NCI-H1417 treated with DMSO at 0.1 percent for 48 hours (cell line): ENCODE measurements at places on chromosomes 12 and 14.

DNA sequence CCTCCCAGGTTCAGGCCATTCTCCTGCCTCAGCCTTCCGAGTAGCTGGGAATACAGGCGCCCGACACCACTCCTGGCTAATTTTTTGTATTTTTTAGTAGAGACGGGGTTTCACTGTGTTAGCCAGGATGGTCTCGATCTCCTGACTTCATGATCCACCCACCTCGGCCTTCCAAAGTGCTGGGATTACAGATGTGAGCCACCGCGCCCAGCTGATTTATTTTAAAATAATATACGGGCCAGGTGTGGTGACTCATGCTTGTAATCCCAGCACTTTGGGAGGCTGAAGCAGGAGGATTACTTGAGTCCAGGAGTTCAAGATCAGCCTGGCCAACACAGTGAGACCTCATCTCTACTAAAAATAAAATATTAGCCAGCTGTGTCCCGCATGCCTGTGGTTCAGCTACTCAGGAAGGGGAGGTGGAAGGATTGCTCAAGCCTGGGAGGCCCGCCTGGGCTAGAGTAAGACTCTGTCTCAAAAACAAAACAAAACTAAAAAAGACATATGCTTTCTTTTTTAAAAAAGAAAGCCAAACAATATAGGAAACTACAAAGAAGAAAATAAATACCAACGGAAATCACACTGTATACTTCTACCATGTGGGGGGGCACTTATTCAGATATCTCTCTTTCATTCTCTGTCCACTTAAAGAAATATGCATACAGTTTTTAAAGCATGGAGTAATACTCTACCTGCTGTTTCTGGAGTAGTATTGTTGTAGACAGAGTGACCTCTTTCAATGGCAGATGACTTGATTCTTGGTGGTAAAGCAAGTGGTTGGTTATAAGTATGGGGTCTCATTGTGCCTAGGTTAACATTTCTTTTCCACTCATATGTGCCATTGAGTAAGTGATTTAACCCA is 930 bp upstream of the MIA2 start:
- DNase-seq, result no peak

DNA sequence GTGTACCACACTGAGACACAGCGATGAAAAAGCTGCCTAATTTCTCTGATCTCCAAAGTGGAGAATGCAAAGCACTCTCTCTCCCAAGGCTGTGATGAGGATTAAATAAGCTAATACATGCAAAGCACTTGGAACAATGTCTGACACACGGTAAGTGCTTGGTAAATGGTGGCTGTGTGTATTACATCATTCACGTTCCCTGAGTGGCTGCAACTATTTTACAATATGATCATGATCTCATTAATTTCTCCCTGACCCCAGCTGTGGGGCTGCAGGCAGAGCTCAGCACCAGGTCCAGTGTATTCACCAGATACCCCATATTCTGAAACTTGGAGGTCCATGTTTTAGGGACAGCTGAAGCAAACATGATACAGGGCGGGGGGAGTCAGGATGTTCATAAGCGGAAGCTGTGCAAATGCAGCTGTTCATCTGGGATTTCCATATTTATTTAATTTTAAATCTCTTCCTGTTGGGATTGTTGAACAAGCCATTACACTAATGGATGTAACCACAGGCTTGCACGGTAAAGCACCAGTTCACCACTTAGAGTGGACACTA is 106.4 kb downstream of the CCDC60 start:
- DNase-seq, result no peak

DNA sequence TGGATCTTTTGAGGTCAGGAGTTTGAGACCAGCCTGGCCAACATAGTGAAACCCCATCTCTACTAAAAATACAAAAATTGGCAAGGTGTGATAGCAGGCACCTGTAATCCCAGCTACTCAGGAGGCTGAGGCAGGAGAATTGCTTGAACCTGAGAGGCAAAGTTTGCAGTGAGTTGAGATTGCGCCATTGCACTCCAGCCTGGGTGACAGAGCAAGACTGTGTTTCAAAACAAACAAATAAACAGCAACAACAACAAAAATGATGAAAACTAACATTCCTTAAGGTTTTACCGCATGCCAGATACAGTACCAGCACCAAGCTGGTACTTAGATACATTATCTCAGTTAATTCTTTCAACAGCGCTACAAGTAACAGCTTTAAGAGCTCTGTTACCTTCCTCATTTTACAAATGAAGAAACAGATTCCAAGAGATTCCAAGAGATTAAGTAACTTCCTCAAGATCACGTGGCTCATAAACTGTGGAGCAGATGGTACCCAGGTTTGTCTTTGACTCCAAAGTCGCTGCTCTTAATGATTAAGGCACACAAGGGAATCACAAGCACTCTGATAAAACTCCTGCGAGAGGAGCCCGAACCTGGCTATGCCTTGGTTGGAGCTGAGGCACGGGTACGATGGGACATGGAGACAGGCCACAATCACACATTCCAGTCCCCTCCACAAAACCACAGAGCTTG is 17.7 kb upstream of the PLEK2 start:
- DNase-seq, result no peak

DNA sequence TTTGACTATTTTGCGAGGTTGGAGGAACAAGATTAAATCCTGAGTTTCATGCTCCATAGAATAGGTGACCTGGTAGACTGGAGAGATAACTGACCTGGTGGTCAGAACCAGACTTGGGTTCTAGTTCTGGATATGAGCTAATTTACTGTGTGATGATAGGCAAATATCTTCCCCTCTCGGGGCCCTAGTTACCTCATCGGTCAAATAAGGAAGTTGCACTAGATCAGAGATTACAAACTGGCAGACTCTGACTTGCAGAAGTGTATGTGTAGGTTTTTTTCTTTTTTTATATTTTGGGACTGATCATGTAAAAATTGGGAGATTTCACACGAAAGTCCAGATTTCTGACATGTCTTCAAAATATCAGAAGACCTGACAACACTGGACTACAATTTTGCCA is 37.0 kb downstream of the RPH3A start:
- no peak for DNase-seq

- DNase-seq, result no peak
Observed at GRCh38 chr12:62434494-62435302, 31.9 kb upstream of the MON2 start.

DNA sequence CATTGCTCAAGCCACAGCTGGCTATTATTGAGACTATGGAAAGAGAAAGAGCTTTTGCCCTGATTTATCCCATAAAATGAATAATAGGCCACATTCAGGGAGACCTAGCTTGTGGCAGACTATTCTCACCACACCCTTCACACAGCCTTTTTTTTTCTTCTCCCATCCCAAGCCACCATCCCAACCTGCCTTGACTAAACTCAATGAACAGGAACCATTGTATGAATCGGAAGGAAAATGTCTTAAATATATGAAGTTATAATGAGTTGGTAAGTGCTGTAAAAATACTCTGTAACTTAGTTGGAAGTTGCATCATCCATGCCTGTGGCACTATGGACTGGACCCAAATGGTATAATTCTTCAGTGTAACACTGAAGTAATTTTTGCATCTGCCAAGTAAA is 338.4 kb downstream of the RAD51B start:
- DNase-seq, result no peak

DNA sequence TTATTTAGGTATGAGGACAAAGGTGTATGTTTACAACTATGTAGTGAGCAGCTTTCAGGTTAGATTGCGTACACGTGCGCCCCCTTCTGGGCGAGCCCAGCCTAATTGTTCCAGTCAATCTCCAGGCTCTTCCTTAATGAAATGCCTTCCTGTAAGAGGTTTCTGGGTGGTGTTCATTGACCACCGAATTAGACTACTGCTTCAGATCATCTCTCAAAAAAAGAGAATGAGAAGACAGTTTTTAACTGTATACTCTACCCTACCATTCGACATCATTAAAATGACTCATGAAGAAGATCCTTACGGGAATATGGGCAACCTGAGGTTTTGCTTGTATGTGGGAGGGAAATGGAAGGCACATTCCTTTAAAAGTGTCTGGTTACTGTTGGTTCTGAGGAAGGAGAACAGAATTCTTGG is 2.1 kb downstream of the LUM start:
- DNase-seq, result no peak
